NCI-H1048 (cell line): ENCODE measurements at places on chromosomes 13 and 19.

DNA sequence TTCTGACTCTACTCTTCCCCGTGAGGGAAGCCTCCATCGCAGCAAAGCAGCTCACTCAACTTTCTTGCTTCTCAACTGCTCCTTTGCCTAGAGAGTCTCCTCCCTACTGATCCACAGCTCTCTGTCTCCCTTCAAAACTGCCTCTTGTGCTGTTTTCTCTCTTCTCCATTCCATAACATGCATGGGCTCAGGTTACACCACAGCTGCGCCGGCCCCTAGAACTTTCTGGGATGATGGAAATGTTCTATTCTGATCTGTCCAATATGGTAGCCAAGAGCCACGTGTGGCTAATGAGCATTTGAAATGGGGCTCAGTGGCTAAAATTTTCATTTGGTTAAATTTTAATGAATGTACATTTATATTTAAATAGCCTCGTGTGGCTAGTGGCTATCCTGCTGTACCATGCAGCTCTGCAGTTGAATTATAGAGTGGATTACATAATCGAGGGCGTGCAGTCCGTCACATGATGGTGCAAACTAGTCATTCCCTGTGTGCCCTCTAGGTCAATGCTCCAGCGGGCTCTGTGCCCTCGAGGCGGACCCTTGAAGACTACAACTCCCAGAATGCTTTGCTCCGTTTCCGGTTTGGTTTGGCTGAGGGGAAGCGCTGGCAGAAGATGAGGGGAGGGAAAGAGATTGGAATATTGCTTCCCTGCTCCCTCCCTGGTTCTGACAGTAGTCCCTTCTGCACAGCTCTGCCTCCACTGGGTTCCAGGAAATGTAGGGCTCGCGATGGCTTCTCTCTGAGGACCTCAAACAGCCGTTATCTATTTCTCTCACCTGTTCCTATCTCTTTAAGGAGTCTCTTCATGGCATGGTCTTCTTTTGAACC lies 109.8 kb downstream of the CACNA1A start:
- no peak for DNase-seq

DNA sequence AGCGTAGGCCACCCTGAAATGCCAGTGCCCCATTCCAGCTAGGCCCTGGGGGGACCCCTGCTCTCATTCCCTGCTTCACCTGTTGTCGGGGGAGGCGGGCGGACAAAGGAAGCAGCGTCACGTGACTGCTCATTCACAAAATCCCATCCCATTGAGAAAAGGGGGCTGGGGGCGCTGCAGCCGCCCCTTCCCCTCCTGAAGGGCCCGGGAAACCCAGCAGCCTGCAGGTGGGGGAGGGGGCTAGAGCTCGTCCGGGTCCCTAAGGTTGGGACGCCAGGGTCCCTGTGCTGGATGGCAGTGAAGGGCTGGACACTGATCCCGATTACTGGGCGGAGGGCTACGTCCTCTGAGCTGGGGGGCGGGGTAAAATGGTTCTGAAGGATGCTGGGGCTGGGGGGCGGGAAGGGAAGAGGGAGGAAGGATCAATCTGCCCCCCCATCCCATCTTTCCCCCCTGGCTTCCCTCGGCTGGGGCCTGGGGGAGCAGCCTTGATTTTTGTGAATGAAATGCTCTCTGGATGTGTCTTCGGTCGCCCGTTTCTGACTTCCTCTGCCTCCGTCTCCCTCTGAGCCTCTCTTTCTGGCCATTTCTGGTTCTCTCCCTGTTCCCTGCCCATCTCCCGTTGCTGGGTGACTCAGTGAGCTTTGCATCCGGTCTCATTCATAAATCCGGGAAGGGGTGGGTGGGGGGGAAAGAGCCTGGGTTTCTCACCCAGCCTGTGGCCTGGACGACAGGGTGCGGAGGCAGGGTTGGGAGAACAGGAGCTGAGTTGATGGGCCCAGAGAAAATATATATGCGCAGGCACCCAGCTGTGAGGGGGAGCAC lies 816 bp downstream of the SPRED3 start:
- no peak for DNase-seq

DNA sequence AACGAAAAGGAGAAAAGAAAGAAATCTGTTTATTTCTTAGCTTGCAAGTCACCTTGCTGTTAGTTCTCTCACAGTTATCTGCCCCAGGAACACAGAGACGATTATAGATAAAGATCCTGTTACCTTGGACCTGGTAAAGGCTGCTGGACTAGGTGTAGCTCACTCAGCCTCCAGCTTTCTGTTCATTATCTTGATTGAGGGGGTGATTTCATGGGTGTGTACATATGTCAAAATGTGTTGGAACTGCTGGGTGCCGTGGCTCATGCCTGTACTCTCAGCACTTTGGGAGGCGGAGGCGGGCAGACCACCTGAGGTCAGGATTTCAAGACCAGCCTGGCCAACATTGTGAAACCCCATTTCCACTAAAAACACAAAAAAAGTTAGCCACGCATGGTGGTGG lies 27.9 kb downstream of the CERS4 start:
- DNase-seq = no peak

DNA sequence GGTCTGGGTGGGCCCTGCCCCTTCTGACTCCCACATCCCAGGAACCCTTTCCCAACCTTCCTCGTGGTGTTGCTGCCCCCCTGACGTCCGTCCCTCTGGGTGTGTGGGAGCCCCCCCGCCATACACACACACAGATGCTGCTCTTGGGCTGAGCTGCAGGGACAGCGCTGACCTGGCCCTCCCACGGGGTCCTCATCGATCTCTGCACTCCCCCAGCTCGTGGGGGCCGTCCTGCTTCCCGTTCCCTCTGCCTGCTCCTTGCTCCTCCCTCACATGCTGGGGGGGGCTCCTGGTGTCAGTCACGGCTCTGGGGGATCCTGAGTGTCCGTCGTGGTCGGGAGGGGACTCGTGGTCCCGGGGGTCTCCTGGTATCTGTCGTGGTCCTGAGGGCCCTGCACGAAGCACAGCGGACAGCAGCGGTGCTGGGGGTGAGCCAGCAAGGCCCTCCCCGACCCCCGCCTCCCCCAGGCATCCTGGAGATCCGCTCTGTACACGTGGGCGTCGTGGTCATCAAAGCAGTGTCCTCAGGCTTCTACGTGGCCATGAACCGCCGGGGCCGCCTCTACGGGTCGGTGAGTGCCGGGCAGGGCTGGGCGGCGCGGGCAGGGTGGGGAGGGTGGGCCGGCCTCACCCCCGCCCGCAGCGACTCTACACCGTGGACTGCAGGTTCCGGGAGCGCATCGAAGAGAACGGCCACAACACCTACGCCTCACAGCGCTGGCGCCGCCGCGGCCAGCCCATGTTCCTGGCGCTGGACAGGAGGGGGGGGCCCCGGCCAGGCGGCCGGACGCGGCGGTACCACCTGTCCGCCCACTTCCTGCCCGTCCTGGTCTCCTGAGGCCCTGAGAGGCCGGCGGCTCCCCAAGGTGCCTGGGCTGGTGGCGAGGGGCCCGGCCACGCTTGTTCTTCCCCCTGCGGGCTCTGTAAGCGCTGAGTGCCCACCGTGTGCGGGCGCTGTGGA lies 3.4 kb downstream of the FGF22 start:
- no peak for DNase-seq

GRCh38 chr19:29858000-29858596 lies 46.3 kb downstream of the CCNE1 start:
- no peak for DNase-seq

- DNase-seq = no peak
Measured at GRCh38 chr13:67071918-67072598, 158.1 kb downstream of the PCDH9 start.

GRCh38 chr13:46803586-46803985 lies 6.6 kb upstream of the ESD start:
- no peak for DNase-seq

DNA sequence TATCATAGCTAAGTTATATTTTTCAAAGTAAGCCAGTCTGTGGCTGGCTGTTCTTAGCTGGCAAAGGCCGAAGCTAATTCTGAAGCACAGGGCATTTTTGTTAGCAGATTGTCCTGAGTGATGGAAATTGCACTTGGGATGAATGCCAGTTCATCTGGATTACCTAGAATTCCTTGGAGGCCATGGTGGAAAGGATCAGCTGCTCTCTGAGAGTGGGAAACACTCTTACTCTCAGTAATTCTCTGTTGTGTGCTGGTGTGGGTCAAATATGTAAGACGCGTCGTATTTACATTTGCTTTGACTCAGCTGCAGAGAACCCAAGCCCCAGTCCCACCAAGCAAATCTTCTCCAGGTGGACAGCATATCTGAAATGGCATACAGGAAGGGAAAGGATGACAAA lies 60.7 kb upstream of the C1QTNF9B start:
- no peak for DNase-seq
